ENCODE measurements at places on chromosomes 1 and 21.
A peak's percentile ranks its signal among the peaks of the same experiment; 100 is the strongest.

- no peak for DNase-seq
These were observed 20.2 kb upstream of the ERO1B start for GRCh38 chr1:236301958-236302335.

- no peak for DNase-seq
These were observed 23.9 kb upstream of the RPTN start for GRCh38 chr1:152182944-152183361.

- no peak for DNase-seq
These were observed 269.9 kb downstream of the HLX start for GRCh38 chr1:221149111-221149510.

DNA sequence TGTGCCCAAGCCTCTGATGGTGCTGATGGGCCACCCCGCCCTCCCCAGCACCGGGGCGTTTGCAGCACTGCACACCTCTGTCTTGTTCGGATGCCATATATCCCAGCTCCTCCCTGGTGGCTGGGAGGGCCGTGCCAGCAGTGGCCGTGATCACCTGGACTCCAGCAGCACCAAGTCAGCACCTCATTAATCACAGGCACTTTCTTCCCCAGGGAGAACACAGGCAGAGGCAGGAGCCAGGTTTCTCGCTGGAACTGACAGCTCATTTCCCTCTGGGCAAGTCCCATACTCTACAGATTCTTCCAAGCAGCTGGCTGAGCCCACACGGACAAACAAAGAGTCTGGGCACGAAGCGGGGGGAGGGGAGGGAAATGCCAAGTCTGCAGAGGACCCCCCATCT is 141.7 kb upstream of the EDN2 start:
- no peak for DNase-seq

GRCh38 chr21:31354604-31355443 is 10.8 kb upstream of the TIAM1 start:
- no peak for DNase-seq

DNA sequence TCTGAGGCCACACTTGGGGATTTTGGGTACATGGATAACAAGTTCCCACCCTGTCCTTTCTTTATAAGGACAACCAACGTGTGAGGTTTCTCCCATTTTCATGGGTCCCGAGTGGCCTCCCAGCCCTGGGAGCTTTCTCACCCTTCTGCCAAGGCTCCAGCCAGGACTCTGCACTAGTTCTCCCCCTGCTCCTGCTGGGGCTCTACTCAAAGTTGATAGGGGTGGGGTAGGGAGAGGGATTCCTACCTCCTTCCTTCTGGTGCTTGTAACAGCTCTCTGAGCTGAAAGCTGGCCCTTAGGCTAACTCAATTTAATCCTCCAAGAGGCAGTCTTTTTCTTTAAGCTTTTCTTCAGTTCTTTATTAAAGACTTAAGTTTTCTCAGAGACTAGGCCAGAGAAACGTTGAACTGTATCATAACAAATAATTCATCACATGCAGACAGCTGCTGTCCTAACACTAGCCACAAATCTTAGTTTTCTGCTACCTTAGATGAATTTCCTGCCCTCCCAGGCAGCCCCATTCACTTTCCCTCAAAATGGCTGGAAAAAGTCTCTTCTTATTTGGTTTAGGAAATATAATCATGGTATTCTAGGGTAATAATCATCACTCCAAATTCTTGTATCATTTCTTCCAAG is 22.4 kb upstream of the DR1 start:
- no peak for DNase-seq

DNA sequence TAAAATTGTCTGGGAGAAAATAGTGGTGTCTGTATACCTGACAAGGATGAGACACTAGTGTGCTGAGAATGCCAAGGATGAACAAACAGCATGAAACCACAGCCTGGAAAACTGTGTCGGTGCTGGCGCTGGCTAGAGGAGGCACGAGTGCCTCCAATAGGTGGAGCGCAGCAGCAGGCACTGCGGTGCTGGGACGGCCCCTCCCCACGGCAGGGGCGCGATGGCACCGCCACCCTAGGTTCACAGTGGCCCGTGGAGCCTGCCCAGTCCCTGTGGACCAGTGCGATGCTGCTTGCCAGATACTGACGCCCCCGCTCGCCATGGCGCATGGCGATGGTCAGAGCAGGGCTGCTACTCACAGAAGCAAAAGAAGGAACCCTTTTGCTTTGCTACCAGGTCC is 6.8 kb downstream of the CFAP410 start:
- no peak for DNase-seq

GRCh38 chr1:242522996-242523718 is 1.3 kb downstream of the PLD5 start:
- no peak for DNase-seq

GRCh38 chr1:60130703-60131102 is 57.1 kb upstream of the C1orf87 start:
- DNase-seq = no peak

DNA sequence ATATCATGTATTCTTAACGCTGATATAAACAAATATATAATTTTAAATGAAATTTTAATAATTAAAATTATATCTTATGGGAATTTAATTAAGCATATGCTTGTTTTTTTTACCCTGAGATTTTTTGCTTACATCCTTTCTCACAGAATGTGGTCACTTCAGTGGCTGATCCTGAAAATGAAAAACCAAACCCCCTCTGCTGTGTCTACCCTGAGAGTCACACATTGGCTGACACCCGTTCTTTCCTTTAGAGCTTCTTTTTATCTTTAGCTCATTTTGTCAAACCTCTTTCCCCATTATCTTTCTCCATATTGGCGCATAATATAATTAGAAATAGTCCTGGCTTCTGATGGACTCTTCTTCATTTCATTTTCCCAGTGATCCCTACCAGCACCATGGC is 10.8 kb upstream of the CACYBP start:
- DNase-seq = no peak

- DNase-seq = no peak
These were observed 37.7 kb upstream of the LRP8 start for GRCh38 chr1:53365437-53366063.

DNA sequence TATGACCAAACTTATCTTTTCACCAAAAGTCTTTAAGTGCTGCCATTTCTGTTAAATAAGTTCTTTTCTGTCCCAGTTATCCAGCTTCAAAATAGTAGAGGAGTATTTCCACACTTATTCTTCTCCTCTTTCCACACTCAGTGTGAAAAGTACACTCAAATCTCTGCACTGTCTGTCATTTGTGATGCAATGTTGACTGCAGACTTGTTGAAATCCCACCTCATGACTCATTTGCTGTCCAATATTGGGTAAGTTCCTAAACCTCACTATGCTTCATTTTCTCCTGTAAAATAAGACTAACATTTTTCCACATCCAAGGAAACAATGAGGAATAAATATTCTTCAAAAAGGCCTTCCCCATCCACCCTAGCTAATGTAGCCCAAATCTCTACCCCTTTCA is 17.5 kb downstream of the LRRIQ3 start:
- no peak for DNase-seq

- no peak for DNase-seq
These were observed 12.2 kb downstream of the SLC35F3 start for GRCh38 chr1:233916706-233917105.

GRCh38 chr1:179095377-179095776 is 13.5 kb downstream of the TOR3A start:
- peak; percentile 63 for DNase-seq

DNA sequence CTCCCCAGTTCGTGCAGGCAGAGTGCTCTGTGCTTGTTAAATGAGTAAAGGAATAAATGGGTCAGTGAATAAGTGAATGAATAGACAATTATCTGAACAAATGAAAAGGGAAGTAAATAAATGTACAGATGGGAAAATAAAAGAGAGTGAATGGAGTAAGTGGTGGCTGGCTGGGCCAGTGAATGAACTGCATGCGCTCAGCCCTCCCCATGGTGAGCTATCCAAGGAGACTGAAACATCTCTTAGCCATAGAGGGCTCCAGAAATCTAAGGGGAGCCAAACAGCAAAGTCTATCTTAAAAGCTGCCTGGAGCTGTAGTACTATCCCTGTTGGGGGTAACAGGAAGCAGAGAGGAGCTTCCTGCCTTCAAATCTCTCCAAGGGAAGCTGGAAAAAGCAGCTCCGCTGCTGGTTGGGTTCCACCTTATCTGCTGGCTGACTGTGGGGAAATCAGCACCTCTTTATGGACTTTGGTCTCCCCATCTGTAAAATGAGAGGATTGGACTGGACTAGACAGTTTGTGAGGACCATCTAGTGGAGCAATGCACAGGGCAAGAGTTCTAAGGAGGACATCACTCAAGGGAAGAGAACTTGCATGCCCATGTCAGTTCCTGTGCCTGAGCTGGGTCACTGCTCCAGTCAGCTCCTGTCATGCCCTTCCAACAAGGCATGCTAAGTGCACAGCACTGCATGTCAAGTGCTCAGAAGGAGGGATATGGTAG is 77.9 kb downstream of the TRABD2B start:
- DNase-seq = no peak

DNA sequence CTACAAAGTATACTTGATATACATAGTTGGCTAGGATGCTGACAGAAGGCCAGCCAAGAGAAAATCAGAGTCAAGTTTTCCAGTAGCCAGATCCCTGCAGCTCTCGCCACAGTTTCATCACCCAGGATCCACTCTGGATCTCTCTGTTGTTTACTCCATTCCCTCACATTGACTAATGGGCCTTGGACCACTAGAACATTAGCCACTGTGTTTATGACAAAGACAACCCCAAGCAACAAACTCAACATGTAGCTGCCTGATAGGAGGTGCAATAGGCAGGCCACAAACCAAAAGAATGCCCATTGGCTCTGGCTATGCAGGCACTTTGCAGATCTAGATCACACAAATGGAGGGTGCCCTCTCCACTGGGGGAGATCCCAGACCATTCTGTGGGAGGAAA is 44.2 kb downstream of the ARHGEF11 start:
- DNase-seq = no peak

DNA sequence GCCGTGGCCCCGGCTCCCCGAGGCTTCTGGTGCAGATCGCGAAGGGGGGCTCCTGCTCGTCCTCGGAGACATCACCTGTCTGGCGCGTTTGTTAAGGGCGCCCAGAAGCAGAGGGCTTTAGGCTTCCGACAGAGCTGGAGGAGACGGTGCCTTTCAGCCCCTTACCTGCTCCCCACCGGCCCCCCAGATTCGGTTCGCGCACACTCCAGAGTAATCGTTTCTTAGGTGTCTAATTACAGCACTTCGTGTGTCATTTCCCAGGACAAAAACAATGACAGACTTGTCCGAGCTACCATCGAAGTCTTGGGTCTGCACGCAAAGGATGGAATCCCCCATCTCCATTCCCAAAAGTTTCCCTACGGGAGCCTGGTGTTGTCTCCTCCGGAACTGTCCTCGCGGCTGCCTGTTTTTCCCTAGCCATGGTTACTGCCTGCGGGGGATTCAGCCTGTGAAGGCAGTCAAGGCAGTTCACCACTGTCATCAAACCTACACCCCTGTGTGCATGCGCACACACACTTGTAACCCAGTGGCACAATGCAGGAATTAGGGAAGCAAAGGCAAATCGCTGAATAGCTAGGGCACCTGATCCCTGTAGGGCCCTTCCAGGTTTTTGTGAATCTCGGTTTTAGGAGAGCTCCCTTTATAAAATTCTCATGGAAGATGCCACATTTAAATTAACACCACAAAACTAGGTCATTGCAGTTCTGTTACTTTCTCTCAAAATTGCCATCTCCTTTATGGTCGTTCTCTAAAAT is 738 bp upstream of the CDC42BPA start:
- peak; percentile 44 for DNase-seq

DNA sequence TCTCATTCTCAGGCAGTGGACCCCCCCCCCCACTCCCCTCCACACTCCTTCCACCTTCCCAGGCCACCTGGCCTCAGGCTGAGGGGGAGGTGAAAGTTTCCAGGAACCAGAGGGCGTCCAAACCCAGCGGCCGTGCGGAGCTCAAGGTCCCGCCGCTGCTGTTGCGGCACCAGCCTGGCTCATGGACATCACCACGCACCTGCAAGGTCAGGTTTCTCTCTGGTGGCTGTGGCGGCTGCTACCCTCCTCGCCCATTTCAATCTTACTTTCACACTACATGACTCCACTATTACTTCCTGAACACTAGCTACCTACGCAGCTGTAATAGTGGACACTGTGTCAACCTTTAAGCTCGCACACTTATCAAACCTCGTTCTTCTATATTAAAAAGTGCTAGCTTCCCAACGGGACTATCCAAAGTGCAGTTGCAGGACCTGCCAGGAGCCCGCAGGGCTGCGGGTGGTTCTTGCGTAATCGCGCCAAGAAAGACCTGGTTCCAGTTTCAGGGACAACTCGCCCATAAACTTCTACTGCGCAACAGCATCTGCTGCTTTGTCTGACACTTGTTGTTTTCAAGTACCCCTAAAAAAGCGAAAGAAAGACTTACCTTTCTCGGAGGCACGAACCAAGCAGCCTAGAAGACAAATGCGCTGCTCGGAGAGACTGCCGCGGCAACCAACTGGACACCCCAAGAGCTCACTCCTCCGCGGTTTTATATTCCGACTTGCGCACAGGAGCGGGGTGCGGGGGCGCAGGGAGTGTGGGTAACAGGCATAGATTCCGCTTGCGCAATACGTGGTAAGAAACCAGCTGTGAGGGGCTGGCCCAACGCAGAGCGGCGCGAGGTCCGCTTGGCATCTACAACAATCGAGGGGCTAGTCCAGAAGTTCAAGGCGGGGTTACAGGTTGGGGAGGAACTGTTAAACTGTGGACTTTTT is at the start of gene DIRAS3:
DIRAS3 (minus strand) TSS at position 687 of the 938 bp plus-strand sequence. CDS start 3,330 bp downstream, outside the sequence.
- no peak for DNase-seq

DNA sequence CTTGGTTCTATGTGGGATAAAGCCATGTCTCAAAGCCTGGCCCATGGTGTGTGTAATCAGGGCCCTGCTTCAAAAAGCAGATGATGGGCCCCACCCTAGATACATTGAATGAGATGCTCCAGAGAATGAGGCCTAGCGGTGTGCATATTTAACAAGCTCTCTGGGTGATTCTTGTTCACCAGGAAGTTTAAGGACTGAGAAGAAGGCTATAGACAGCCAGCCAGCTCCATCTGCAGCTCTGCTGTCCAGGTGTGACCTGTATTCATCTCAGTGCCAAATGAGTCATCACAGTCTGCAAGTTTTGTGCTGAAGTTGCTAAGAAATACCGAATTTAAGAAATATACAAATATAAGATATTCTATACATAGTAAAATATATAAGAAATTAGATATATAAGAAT is 182.0 kb upstream of the RUNX1 start:
- DNase-seq = no peak

- DNase-seq = no peak
These were observed 12.1 kb downstream of the TIE1 start for GRCh38 chr1:43312663-43313515.

GRCh38 chr1:17970757-17971156 is 136.8 kb upstream of the IGSF21 start:
- no peak for DNase-seq

- no peak for DNase-seq
These were observed 2.1 kb upstream of the SERINC2 start for GRCh38 chr1:31410871-31411270.

DNA sequence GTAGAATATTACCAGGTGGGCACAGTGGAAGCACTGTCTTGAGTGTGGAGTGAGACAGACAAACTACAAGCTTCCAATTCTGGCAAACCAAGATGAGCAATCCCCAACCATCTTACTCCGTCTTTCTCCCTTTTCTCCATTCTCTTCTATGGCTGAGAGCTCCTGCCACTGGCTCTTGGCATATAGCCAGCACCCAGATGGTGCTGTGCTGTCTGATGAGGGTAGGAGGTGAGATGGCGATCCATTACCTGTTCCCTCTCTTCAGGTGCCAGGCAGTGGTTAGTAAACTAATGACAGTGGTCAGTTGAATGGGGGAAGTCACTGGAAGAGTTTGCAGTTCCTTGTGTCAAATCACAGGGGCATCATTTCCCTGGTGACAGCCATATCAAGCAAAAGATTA is 108.4 kb downstream of the FNBP1L start:
- no peak for DNase-seq

Measured in NCI-H524 treated with DMSO at 0.1 percent for 48 hours (cell line).